Fibroblast of skin of left quadriceps (primary cell): ENCODE measurements at places on chromosomes 12 and 14.

DNA sequence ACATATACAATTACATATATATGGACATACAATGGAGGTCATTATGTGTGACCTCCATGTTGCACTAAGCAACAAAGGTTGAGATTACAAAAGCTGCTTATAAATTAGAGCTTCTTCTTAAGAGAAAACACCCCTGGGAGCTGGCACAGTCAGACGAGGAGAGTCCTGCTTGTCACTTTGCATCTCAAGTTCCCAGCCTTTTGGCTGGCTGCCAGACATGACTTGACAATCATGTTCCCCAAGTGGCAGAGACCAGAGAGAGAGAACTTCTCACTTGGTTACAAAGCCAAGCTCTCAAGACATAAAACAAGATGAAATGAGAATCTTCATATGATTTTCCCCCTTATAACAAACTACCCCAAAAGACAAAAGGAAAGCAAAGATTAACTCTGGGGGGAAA is 8.5 kb upstream of the SYNJ2BP start:
- no peak for DNase-seq

DNA sequence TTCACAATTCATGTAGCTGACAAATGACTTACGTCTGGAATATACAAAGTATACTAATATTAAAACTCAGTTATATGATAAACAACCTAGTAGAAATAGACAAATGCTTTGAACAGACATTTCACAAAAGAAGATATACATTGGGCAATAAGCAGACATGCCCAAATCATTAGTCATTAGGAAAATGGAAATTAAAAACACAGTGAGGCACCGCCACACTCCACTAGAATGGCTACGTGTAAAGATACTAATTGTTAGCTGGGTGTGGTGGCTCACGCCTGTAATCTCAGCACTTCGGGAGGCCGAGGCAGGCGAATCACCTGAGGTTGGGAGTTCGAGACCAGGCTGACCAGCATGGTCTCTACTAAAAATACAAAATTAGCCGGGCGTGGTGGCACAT is 248.9 kb upstream of the TMEM132C start:
- DNase-seq = no peak

- DNase-seq = no peak
Measured at GRCh38 chr12:70966996-70967790, 46.7 kb upstream of the PTPRR start.

DNA sequence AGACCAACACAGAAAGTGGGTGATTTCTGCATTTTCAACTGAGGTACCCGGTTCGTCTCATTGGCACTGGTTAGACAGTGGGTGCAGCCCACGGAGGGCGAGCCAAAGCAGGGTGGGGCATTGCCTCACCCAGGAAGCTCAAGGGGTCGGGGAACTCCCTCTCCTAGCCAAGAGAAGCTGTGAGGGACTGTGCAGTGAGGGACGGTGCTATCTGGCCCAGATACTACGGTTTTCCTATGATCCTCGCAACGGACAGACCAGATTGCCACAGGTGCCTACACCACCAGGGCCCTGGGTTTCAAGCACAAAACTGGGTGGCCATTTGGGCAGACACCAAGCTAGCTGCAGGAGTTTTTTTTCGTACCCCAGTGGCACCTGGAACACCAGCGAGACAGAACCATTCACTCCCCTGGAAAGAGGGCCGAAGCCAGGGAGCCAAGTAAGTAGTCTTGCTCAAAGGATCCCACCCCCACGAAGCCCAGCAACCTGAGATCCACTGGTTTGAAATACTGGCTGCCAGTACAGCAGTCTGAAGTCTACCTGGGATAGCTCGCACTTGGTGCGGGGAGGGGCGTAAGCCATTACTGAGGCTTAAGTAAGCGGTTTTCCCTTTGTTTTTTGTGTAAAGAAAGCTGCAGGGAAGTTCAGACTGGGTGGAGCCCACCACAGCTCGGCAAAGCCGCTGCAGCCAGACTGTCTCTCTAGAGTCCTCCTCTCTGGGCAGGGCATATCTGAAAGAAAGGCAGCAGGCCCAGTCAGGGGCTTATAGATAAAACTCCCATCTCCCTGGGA is 25.5 kb upstream of the NAA30 start:
- DNase-seq = no peak

GRCh38 chr14:58145936-58146335 is 6.1 kb downstream of the ARMH4 start:
- DNase-seq = no peak

GRCh38 chr14:24113801-24114531 is 611 bp upstream of the DCAF11 start:
- DNase-seq = peak; percentile 62

DNA sequence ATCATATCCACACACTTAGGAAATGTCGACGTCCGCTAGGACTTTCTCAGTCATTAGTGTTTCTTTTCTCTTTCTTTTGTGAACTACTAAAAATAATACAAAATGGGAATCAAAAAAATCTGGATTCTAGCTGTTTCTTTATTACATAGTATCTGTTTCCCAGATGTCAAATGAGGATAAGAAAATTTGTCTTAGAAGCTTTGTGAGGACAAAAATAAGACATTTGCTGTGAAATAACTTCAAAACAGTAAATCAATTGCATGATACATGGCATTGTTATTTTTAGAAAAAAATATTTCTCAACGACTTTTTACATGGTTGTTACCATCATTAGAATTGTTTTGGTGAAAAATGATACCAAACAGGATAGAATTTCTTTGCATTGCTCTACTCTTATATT is 71.4 kb upstream of the IFNG-AS1 start:
- DNase-seq = no peak

DNA sequence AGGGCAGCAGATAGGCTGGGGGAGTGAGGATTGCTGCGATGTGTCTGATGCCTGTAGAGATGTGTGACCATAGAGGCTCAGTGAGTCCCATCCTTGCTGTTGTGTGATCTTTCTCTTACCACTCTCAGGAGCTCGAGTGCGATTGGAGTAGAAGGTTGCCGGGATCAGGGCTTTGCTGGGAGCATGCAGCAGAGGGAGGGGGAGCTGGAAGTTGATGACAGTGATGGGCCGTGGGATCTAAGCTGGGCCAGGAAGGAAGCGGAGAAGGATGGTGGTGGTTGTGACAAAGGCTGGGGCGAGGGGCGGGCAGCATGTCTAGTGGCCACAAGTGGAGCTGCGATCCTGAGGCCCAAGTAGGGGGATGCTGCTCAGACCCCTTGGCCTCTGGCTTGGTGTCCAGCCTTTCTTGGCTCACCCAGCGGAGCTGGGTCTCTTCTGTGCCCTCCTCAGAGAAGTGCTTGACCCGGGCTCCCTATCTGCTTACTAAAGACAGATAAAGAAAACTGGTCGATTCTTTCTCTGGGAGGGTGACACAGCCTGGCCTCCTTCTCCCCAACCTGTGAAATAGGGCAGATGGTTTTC is 66.2 kb downstream of the PRMT8 start:
- no peak for DNase-seq

- no peak for DNase-seq
Measured at GRCh38 chr12:7209958-7210357, 20.5 kb downstream of the PEX5 start.

GRCh38 chr14:68268197-68268596 is 448.6 kb downstream of the RAD51B start:
- no peak for DNase-seq

DNA sequence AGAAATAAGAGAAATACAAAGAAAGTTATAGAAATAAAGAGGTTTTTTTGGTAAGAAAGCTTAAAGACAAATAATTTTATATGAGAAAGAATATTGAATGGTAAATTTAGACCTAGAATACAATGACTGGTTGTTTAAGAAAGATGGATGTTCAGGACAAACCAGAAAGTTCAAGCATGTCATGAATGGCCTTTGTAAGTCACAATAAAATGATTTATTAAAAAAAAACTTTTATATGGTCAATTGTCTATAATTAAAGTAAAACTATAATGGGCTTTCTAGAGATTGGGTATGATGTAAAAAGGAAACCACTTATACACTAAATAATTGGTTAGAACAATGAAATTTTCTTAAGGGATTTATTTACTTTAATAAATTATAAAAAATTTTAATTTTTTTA is 19.8 kb upstream of the CAPRIN2 start:
- DNase-seq = no peak

DNA sequence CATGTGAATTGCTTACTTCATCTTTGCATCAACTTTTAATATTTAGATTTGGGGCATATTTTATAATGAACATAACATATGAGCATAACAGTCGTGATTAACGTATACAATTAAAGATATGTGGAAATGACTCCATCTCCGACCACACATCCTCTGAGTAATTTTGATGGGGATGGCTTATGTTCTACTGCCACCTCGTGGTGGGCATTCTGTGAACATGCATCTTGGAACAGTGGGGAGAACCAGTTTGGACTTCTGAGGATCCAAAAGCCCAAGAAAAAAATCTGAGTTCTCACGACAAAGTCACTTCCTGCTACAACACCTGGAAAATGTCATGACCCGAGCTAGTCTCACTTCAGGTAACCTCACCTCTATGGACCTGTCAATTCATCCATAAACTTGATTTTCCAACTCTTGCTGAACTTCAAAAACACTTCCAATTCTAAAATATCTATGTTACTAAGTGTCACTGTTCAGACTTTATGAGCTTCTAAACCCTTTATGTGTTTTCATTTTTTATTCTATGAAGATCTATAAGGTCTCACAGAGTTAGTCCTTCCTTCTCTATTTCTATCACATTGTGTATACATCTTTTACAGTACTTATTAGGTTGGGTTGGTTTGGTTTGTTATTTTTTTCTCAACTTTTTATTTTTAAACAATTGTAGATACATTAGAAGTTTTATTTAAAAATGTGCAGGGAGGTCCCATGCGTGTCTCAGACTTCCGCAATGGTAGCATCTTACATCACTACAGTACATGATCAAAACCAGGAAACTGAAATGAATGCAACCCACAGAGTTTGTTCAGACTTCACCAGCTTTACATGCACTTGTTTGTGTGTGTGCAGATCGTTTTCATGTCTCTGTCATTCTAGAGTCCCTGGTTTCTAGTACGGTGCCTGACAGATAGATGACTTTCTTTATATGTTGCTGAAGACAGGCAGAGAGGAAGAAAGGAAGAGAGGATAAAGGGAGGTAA is 38.2 kb upstream of the STAB2 start:
- DNase-seq = peak; percentile 38

GRCh38 chr12:11703378-11703777 is 53.9 kb downstream of the ETV6 start:
- DNase-seq = no peak

DNA sequence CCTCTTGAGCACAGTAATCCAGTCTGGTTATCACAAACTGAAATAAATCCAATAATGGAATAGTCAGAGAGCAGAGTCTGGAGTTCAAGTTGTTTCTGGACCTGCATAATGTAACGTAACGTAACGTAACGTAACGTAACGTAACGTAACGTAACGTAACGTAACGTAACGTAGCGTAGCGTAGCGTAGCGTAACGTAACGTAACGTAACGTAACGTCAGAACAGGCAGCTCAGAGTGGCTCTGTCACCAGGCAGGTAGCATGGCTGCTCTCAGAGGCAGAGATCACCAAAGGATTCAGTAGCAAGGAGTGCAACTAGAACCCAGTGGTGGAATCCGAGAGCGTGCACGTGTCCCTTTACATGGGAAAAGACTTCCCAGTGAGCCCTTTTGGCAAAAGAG is 85.7 kb upstream of the USP44 start:
- DNase-seq = no peak

GRCh38 chr14:66401449-66402095 is 84.6 kb upstream of the CCDC196 start:
- DNase-seq = no peak

DNA sequence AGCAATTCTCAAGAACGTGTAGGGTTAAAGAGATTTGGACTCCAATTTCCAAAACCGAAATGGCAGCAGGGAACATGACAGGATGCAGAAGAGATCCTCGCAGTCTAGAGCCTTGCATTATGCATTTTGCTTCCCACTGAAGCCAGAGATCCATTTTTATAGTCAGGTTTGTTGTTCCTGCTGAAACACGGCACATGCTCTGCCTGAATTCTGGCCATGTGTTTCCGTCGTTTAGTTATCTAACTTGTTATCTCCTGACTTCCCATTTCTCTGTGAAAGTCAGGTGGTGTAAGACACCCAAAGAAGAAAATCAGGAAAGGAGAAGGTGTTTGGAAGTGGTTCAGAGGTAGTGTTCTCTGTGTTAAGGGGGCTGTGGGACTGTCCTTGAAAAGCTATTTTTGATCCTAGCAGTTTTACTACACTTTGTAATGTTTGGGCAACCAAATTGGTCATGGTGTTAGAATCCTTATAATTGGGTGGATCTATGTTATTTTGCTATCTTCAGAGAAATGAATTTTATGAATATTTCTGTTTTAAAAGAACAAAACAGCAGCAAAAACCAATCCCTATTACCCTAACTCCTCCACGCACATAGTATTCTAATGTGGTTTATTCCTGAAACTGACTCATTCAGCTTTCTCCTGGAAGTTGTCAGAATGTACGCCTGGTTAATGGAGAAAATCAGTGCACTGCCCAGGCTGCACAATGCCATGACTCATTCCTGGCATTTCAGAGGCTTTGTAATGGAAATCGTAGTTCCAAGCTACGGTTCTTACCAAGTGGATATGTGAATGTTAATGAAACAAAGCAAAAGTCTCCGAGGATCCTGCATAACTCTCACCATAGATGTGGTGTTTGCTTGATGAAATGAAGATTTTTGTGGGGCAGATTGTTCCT is 110.1 kb downstream of the SAMD4A start:
- peak; percentile 93 for DNase-seq

DNA sequence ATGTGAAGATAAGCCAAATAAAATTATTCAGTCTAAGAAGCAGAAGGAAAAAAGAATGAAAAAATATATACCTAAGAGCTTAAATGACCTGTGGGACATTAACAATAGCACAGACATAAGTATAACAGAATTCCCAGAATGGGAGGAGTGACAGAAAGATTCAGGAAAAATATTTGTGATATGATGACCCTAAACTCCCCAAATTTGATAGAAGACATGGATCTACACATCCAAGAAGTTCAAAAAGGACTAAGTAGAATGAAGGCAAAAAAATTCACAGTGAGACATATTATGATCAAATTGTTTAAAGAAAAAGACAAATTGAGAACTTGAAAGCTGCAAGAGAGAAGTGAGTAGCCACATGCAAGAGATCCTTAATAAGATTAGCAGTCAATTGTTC is 211.4 kb upstream of the OR4E1 start:
- no peak for DNase-seq

DNA sequence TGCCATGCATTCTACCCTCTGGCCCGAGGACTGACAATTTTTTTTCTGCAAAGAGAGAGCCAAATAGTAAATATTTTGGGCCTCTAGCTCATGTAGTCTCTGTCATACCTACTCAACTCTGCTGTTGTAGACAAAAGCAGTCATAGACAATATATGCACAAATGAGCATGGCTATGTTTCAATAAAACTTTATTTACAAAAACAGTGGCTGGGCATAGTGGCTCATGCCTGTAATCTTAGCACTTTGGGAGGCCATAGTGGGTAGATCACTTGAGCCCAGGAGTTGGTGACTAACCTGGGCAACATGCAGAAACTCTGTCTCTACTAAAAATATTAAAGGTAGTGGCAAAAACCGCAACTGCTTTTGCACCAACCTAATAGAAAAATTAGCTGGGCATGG is 153.7 kb upstream of the BTG1 start:
- no peak for DNase-seq

DNA sequence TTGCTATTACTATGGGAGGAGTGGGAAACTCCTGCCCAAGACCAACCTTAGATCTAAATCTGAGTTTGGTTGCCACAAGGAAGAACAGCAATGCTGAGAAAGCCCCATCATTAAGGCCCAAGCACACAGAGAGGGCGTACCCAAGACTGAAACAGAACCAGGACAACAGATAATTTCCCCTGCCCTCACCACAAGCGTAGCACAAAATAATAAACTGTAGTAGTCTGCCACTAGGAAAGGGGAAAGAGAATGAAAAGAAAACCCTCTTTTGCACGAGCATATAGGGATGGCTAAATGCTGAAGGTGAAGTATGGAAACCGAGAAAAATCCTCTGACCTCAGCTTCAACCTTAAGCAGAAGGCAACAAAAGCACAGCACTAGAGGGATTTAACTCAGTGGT is 76.5 kb upstream of the DHRS4 start:
- DNase-seq = no peak
